Stimulated activated CD4-positive, alpha-beta T cell treated with anti-CD3 and anti-CD28 coated beads, Interleukin-1b, Interleukin-23, amount 100 ng/mL, for 24 hours (primary cell): ENCODE measurements at places on chromosomes 16 and 17.

DNA sequence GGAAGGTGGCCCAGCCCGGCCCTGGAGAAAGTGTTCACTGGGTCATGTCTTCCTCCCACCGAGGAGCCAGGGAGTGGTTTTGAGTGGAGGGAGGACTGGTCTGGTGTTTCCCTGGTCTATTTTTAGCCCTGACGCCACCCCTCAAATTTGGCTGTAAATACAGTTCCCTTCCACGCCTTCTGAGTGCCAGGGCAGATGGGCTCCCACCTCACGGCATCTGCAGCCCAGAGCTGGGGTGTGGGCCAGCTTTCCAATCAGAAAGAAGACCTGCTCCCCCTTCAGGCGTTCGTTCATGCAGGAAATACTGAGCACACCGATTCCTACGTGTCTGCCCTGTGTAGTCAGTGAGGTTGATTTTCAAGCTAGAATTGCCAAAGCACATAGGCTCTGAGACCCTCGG lies 53.7 kb downstream of the SNX20 start:
- no peak for DNase-seq

DNA sequence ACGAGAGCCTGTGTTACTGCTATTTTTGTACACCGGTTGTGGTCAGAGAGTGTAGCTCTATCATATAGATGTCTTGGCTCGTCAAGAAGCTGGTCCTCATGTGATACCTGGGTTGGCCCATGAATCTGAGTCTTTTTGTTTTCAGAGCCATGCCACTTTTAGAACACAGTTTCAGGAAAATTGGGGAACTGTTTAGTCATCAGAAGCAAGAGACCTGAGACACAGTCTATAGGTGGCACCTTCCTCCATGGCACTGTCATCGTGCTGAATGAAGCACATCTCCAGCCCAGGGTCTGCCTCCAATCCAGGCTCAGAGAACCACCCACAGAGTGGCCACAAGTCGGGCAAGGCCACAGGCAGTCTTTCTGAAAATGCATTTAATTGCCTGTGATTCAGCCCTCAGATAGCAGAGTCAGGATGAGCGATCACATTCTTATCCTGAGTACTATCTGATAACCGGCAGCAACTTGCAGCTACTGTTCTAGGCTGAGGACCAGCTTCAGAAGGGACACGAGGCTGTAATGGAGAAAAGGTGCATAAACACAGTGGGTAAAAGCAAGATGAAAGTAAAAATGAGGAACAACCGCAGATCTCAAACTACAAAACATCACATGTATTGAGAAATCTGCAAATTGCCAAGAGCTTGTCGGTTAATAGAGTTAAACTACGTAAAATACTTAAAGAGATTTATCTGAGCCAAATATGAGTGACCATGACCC lies 14.2 kb upstream of the HAPSTR1 start:
- DNase-seq: no peak

DNA sequence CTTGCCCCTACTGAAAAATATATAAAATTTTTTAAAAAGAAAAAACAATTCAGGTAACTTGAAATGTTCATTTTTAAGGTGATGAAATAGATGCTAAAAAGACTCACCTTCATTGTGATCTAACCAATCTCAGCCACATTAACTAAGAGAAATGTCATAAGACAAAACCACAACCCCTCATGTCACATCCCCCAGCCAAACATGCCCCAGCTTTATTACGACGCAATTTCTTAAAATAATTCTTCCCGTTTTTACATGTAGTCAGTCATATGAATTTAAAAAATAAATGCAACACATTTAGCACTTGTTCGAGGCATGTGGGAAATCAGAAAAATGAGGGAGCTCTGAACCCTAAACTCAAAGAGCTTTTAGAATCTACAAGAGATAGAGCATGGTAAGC lies 9.5 kb downstream of the AMFR start:
- no peak for DNase-seq

DNA sequence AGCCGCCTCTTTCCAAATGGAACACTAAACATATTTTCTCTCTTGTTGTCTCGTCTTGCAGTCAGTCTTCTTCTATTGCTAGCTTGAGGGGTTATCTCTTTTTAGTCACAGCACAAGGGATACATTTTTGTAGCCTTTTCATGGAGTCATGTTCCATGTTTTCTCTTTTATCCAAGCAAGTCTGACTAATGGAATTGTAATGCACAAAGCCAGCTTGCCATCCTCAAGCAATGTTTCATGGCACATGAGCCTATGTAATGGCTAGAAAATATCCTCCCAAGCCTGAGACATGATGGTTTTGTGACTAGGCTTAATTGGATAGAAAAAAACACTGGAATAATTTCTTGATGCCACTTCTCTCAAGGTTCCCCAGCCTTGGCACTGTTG lies 414.6 kb upstream of the GOT2 start:
- DNase-seq: no peak

DNA sequence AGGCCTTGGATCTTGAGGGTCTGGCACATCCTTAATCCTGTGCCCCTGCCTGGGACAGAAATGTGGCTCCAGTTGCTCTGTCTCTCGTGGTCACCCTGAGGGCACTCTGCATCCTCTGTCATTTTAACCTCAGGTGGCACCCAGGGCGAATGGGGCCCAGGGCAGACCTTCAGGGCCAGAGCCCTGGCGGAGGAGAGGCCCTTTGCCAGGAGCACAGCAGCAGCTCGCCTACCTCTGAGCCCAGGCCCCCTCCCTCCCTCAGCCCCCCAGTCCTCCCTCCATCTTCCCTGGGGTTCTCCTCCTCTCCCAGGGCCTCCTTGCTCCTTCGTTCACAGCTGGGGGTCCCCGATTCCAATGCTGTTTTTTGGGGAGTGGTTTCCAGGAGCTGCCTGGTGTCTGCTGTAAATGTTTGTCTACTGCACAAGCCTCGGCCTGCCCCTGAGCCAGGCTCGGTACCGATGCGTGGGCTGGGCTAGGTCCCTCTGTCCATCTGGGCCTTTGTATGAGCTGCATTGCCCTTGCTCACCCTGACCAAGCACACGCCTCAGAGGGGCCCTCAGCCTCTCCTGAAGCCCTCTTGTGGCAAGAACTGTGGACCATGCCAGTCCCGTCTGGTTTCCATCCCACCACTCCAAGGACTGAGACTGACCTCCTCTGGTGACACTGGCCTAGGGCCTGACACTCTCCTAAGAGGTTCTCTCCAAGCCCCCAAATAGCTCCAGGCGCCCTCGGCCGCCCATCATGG lies 4.0 kb upstream of the ADGRG3 start:
- DNase-seq: no peak

DNA sequence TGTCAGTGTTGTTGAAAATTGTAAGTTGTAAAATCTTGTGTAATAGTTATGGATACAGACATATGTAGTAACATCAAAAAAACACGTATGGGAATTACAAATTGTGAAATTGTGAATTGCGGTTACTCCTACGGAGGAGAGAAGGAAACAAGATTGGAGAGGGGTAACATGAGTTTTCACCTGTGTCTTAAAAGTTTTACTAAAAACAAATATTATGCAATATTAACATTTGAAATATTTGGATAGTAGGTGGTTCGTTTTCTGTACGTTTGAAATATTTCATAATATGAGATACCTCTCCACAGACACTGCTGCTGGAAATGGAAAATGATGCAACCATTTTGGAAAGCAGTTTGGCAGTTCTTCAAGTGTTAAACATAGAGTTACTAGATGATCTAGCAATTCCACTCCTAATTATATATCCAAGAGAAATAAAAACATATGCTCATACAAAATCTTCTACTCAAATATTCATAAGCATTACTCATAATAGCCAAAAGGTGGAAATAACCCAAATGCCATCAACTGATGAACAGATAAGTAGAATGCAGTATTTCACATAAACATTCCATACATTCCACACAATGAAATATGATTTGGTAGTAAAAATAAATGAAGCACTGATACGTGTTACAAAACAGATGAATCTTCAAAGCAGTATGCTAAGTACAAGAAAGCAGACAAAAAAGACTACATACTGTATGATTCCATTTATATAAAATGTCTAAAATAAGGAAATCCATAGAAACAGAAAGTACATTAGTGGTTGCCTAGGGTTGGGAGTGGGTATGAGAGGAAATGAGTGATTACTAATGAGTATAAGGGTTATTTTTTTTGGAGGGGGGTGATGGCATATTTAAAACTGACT lies 40.7 kb upstream of the ABCA10 start:
- no peak for DNase-seq

DNA sequence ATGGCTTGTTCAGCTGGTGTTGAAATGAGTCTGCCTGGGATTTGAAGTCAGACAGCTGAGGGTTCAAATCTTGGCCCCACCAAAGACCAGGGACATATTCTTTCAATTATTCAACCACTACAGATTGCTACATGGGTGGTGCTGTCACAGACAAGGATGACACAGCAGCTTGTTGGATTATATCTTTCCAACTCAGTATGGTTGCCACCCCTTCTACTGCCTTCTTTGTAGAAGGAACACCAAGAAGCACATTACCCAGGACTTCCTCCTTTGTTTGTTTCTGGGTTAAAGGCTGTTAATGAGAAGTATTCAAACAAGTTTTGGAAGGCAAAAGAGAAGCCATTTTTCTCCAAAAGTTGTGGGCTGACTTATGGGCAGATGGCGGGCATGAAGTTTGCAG lies 78.6 kb downstream of the COPRS start:
- DNase-seq: no peak

GRCh38 chr16:87569601-87570571 lies 32.4 kb upstream of the JPH3 start:
- no peak for DNase-seq

- DNase-seq: no peak
Observed at GRCh38 chr17:77843896-77844295, 114.6 kb upstream of the TNRC6C start.

GRCh38 chr17:33725675-33726271 lies 432.7 kb upstream of the ASIC2 start:
- no peak for DNase-seq
